ENCODE measurements at places on chromosomes 6 and 20.
A peak's percentile ranks its signal among the peaks of the same experiment; 100 is the strongest.

- DNase-seq = no peak
Measured at GRCh38 chr6:65199121-65199520, 507.9 kb downstream of the EYS start.

DNA sequence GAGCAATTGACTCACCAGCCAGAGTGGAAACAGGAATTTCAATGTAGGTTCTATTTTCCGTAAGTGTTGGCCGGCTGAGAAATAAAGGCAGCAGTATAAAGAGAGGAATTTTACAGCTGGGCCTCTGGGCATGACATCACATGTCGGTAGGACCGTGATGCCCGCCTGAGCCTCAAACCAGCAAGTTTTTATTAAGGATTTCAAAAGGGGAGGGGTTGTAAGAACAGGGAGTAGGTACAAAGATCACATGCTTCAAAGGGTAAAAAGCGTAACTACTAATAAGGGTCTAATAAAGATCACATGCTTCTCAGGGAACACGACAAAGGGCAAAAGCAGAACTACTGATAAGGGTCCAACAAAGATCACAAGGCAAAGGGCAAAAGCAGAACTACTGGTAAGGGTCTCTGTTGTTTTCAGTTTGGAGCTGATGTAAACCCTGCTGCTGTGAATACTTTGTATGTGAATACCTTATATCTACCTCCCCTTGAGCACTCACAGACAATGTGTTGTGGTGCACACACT, 9.0 kb upstream of the TULP4 start:
- no peak for DNase-seq

DNA sequence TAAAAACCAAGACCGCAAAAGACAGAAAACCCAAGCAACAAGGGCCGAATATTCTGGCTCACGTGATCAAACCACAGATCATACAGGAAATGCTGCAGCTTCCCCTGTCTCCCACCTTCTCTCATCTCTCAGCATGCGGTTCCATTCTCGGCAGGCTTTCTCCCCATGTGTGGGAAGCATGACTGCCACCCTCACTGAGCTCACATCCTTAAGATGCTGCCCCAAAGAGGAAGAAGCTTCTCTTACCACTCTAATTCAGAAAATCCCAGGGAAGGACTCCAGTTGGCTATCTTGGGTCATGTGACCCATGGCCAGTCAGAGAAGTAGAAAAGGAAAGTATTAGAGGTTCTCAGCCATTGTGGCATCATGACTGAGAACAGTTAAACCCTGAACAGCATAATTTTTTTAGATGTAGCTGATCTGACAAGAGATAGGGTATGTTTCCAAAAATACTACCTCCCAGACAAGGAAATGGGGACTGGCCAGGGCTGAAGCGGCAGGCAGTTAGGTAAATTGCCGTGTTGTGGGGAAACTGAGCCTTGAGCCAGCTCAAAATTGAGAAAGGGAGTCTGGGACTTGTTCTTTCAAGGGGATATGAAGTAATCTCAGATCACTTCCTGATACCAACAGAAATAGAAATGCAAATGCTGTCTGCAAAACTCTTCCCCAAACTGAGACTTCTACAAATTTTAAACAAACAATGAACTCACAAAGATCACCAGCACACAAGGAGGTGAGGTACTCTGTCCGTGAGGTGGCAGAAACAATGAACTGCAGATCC, 37.1 kb upstream of the GRM4 start:
- no peak for DNase-seq

- DNase-seq = no peak
Measured at GRCh38 chr6:30824698-30825097, 59.6 kb upstream of the DDR1 start.

- DNase-seq = peak; percentile 69
Measured at GRCh38 chr6:17656092-17656491, 50.6 kb downstream of the NUP153 start.

DNA sequence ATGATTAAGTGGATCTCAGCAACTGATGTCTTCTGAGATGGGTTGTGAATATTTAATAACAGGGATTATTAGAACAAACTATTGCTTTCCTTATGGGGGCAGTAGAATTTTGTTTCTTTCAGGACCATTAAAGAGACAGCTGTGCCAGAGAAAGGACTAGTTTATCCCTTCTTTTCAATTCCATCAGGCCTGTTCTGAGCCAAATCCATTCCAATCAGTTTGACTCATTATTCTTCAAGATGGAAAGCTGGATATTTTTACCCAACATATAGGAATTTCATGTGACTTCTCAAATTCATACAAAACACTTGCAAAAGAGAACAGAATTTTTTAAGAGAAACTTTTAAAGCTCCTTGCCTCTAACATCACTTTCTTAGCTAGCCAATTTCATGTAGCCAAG, 722.0 kb upstream of the FLRT3 start:
- no peak for DNase-seq

GRCh38 chr6:9398071-9398766, 962.9 kb upstream of the SLC35B3 start:
- no peak for DNase-seq

DNA sequence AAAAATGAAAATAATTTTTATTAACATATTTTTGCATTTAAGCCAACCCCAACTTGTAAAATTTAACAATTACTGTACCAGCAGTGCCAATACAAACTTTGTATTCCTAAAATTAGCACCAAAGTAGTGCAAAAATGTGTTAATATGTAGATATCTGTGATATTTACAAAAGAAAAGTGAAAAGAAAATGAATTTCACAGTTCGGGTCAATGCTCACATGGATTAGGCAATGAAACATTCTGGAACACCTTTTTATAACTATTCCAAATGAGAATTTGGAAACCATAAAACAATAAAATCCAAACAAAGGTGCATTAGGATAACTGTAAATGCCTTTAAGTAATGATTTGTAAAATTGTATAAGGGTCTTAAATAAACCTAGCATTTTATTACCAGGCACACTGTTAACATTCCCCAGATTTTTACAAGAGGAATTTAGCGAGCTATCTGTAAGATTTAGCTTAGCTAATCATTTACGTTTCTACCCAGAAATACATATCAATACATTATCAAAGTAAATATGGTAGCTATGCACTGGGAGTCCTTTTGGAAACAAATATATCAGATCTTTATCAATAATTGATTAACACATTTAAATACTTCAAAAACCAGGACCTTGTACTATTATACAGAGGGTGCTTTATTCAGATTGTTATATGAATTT, 112.2 kb downstream of the MTFR2 start:
- DNase-seq = no peak

- DNase-seq = no peak
Measured at GRCh38 chr6:131588643-131589042, 15.6 kb downstream of the ARG1 start.

GRCh38 chr20:19259141-19259591, 46.7 kb downstream of the SLC24A3 start:
- DNase-seq = no peak

- no peak for DNase-seq
Measured at GRCh38 chr6:1873781-1874180, 264.1 kb downstream of the FOXC1 start.

GRCh38 chr6:996271-996852, 303.4 kb upstream of the EXOC2 start:
- DNase-seq = no peak

- peak; percentile 30 for DNase-seq
Measured at GRCh38 chr6:158571826-158572652, 12.1 kb downstream of the TMEM181 start.

GRCh38 chr20:46698788-46699187, 9.5 kb upstream of the TP53RK start:
- DNase-seq = no peak

- DNase-seq = no peak
Measured at GRCh38 chr6:3899970-3900439, 50.8 kb downstream of the FAM50B start.

- no peak for DNase-seq
Measured at GRCh38 chr20:4102381-4102780, 87.0 kb upstream of the RNF24 start.

GRCh38 chr6:20260360-20260759, 48.1 kb upstream of the MBOAT1 start:
- no peak for DNase-seq

DNA sequence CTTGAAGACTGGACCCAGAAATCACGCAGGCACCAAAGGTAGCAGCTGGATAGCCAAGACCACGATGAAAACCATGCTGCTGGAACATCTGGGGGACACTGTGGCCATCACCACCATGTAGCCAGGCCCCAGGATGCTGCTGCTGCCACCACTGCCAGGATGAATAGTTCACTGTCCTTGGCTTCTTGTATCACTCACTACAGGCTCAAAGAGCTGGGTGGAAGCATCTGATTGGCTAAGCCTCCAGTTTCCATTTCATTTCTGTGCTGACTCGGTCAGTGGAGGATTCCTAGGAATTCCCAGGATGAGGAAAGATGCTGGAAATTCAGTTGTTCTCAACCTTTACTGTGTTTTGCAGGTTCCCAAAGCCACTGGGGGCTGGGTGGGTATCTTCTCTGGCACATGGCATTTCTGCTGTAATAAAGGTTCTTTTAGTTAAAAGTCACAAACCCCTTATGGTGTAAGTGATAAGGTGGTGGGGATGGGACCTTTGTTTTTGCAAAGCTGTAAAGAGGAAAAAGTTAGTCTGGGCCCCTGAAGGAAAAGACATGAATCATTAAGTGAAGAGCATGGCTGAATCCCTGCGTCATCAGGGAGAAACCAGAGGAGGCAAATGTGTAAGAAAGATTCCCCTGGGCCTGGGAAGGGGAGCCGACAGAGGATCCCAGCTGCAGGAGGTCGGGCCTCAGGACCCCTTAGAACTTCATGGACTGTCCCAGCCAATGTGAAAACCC, 75.6 kb upstream of the RNF24 start:
- DNase-seq = no peak

DNA sequence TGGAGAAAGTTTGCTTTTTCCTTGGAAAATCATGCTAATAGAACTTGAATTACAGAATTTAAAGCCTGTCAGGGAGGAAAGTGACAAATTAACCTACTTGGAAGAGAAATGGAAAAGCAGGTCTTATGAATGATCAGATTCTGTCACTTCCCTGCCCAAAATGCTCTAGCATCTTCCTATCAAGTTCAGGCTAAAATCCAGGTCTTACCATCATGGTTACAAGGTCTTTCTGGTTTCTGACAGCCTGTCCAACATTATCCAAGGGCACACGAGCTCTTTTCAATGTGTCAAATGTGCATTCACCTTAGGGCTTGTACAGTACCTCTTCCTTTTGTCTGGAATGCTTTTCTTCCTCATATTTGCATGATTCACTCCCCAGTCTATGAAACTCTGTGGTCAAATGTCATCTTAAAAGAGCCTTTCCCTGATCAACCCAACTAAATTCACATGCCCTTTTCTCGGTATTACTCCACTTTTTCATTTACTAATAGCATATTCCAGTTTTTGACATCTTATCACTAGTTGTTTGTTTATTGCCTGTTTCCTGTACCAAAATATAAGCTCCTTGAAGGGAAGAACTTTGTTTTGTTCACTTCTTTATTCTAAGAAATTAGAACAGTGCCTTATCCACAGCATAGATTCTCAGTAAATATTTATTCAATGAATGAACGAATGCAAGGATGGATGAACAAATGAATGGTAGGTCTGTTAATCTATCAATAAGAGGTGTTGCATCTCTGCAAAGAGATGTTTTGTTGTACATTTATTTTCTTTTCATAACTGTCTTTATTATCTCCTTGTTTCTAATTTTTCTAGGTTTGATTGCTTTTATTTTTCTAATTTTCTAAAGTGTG, 139.5 kb downstream of the BCAS1 start:
- DNase-seq = no peak

GRCh38 chr6:118551063-118552053, 3.3 kb downstream of the PLN start:
- DNase-seq = peak; percentile 10

DNA sequence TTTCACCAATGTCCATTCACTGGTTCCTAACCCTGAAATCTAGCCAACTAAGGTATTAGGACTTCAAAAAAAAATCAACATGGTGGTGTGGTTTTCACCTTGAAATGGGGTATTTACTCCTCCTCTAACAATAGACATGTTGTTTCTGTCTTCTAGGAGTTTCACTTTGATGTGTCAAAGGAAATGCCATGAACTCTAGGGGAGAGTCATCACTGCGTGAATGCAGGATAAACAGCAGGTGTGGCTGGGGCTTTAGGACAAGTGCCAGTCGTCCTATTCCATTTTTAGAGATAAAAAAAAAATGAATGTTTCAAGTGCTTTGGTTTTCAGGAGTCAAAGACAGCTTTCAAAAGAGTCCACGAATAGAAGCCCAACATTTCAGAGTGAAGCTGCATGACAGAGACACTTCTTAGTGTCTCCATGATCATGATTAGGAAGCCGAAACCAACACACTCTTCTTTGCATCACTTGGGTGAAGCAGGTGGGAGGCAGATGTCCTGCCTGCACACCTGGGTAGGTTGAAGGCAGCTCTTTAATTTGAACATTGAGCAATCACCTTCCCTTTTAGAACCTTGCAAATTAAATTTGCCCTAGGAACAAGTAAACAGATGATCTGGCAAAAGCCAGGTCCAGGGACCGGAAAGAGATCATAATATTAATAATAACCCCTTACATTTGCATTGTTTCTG, 328.5 kb upstream of the PRDM1 start:
- DNase-seq = no peak

DNA sequence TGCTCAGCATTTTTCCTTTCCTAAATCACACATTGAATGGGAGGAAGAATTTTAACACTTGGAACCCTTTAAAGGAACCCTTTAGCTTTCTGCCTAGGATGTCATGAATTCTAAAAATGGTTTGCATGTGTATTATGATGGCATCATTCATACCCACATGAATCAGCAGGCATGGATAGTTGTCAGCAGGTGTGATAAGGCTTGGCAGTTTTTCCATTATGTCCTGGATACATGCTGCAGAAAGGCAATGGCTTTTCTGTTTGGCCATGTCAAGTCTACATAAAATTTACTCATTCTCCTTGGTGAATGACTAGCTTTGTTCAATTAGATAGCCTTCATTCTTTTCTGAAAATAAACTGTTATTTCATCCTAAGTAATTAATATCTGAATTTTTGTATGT, 353.7 kb downstream of the GRIK2 start:
- DNase-seq = no peak

- DNase-seq = no peak
Measured at GRCh38 chr6:84416043-84416657, 188.7 kb upstream of the CEP162 start.

DNA sequence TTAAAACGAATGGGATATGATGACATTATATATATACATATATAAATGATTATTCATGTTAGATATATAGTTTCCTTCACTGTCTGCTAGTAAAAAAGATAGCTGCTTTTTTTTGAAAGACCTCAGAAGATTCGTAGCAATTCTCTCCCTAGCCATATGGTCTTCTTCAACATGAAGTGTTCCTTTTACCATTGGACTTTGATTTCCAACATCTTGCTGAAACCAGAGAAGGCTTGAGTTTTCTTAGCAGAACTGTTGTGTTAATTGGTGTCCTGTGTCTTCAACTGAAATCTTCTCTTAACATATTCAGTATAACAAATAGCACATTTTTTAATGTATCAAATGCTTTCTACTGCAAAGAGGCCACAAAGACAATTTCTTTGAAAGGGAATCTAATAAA, 55.3 kb downstream of the FNDC1 start:
- no peak for DNase-seq

GRCh38 chr6:136544326-136544725, 5.9 kb downstream of the MAP7 start:
- no peak for DNase-seq
